Nucleus accumbens (tissue), 56 donors: ENCODE measurements at places on chromosomes 4 and X.
A peak's percentile ranks its signal among the peaks of the same experiment; 100 is the strongest.

DNA sequence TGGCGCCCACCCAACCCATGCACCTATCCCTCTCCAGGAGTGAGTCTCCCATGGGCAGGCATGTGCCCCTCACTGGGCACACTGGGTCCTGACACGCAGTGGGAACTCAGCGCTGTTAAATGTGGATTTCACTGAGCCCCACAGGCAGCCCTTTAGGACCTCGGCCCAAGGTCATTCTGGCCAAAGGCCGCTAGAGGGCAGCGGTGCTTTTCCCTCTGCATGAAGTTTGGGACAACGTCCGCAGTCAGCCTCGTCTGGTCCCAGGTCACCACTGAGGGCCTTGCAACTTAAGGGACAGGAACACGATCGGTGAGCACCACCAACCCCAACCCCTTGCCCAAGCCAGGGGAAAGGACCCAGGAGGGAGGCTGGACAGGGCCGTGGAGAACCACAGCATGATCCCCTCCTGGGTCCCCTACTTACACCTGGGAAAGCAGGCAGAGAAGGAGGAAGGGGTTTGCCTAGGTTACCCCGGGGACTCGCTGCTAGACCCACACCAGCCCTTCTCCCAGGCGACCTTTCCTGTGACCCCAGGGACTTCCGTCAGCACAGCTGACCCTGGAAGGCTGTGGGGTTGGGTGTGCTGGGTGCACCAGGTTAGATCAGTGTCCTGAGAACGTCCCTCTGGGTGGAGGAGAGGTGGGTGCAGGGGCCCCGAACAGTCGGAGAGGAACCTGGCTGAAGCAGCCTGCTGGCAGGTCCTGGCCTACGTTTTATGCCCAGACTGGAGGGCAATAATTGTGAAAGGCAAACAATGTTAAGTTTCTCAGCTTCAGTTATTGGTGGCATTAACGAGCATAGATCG is 24.0 kb downstream of the CYTL1 start:
- DNase-seq = no peak

GRCh38 chrX:71809886-71810285 is 46.7 kb downstream of the CXorf49B start:
- DNase-seq = no peak

- DNase-seq = no peak
Measured at GRCh38 chrX:79036157-79036880, 91.1 kb downstream of the P2RY10 start.

DNA sequence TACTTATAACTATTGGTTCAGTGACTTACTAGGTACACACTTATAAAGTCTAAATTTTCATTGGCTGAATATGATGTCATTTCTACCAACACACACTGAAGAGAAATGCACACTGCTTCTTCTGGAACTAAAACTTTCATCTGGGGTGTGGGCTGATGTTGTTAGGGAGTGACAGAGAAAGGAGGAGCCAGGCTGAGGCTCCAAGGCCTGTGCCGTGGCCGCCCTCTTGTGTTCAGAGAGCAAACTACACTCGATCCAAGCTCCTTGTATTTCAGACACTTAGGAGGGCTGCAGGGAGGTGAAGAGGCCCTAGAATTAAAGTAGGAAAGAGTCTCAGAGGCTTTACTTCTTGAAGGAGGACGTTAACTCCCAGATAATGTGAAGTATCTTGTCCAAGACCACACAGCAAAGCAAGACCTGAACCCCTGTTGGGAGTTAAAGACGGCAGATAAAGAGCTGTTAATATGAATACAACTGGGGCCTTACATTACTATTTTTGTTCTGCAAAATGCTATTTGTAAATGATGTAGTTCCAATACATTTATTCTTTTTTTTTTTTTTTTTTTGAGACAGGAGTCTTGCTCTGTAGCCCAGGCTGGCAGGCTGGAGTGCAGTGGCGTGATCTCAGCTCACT is 137.5 kb downstream of the AFAP1 start:
- peak; percentile 86 for DNase-seq

DNA sequence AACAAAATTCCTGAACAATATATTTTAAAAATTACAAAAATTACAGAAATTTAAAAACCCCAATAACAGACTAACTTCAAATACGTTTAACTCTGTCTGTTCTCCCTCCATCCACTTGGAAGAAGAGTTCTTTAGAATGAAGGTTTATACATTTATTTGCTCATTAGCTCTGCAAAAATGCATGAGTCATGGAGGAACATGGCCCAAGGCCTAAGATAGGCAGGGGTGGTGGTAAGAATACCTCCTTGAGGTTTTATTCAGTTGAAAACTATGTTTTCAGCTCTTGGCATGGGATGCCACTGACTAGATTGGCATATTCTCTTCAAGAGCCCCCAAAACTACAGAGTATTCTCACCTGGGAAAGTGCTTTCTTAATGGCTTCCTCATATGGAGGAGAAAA is 8.8 kb upstream of the LRRC66 start:
- DNase-seq = no peak

- no peak for DNase-seq
Measured at GRCh38 chrX:150269605-150270254, 93.4 kb upstream of the MAMLD1 start.

- no peak for DNase-seq
Measured at GRCh38 chr4:95398217-95398616, 150.6 kb downstream of the UNC5C start.

DNA sequence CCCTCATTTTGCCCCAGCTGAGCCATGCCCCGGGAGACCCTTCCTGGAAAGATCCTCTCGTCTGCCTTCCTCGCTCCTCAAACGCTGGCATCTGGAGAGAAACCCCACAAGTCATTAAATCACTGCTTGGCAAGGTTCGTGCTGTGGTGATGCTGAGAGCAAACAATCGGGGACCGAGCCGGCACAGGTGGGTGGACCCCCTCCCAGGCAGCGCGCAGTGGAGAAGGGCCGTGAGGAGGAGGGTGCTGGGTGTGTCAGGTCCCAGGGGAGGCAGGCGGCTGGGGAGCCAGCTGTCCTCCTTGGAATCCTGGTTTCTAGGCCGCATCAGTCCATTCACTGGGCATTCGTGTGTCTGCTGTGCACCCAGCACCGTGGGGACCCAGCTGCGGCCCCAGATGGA is 64.9 kb upstream of the PSAPL1 start:
- peak; percentile 23 for DNase-seq

DNA sequence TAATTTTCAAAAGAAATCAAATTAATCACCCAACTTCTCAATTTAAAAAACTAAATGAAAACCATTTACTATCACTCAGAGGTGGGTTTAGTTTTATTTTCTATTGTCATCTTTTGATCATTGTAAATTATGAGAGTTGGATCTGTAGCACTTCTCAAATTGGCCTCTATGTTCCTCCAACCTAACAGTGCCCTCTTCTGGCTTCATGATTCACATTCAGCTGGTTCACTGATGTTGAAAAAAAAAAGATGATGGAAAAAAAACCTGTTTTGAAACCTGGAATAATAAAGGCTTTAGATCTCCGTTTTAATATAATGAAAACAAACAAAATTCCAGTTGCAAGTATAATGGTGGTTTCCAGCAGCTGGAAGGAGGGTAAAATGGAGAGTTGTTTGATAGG is 2.4 kb upstream of the NBDY start:
- DNase-seq = no peak

DNA sequence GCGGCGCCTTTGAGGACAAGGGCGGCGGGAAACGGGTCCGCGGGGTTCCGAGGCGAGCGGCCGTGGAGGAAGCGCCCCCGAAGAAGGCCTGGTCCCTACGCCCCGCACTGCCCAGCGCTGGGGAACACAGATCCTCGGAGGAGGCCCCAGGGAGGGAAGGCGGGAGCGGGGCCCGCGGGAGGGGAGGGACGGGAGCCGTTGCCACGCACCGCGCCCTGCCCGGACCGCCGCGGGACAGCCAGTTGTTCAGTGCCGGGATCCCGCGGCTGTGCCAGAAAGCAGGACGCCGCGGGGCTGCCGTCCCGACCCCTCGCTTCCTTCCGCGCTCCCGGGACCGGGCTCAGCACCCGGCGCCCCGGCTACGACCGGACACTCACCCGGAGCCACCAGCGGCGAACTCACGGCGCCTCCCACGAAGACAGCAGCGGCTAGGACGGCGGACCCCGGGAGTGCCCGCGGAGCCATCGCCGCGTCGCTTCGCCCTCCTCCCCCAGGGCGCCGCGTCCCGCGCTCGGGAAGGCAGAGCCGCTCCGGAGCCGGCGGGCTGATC is 278 bp downstream of the RELL1 start:
- DNase-seq = no peak

DNA sequence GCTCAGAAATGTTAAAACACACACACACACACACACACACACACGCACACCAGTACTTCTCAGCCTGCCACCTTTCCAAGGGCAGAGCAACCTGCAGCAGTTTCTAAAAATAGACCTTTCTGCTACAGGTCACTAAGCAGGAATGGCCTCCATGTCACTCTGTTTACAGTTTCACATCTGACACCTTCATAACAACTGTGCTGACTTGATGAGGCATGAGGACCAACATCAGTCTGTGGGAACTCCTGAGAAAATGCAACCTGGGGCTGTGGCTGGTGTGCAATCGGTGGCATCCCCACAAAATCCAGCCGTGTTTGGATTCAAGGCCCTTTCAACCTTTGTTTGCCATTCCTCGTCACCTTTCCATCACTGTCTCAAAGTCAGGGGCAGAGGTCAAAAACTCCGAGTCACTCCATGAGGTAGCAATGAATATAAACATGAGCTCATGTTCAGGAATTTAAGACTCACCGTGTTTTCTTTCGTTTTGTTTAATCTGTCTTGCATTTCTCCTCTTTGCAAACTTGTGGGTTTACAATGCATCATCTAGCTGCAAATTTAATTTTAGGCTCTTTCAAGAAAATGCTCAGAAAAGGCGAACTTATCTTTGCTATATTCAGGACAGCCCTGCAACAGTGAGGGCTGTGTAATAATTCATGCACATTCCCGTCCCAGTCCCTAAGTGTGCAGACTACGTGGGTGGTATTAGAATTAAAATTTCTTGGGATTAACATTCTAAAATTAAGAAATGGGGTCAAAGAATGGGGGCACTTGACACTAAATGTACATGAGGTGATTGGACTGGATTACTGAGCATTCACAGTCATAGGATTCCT is 135.3 kb downstream of the SHROOM3 start:
- no peak for DNase-seq

GRCh38 chr4:140807491-140808252 is 51.5 kb upstream of the TBC1D9 start:
- DNase-seq = no peak

GRCh38 chr4:67580577-67580976 is 22.1 kb downstream of the STAP1 start:
- no peak for DNase-seq

DNA sequence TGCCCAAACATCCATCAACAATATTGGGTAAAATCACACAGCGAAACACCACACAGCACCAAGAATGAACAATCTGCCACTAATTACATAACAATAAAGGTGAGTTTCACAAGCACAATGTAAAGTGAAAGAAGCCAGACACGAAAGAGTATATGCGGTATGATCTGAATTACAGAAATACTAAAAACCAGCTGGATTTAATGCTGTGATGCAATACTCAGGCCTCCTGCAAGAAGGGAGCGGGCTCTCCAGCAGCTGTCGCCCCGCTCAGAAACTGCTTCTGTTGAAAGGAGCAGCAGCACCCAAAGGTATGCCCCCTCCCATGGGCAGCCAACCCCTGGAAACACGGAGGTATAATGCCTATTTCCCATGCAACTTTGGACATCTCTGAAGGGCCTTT is 77.0 kb downstream of the PAPSS1 start:
- no peak for DNase-seq

DNA sequence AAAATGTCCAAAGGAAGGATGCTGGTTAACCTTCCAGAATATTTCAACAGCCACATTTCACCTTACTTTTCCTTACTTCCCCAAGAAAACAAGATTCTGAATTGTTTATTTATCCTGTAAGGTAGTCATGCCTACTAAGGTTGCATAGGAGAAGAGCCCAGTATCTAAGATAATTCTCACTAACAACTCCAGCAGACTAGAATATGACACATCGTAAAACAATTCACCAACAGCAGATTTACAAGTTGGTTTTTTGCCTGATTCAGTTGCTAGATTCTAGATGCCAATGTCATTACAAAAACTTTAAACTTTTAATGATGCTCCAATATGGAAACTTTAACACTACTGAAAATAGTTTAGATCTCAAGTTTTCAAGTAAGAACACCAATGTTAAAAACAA is 176.4 kb downstream of the IL13RA2 start:
- no peak for DNase-seq

DNA sequence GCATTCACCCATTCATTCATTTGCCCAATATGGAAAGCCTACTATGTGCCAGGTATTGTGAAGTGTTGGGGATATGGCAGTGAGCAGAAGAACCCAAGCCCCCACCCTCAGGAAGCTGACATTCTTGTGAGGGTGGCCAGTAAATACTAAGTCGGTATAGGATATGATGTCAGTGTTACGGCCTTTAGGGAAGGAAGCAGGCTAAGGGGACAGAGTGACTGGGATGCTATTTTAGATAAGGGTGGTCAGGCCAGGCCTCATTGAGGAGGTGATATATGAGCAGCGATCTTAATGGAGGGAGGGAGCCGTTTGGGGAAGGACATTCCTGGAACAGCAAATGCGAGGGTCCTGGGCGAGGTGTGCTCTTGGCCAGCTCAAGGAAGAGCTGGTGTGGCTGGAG is 2.0 kb downstream of the ATP6AP1 start:
- DNase-seq = no peak

- peak; percentile 1 for DNase-seq
Measured at GRCh38 chr4:101977076-101977475, 186.5 kb downstream of the BANK1 start.

DNA sequence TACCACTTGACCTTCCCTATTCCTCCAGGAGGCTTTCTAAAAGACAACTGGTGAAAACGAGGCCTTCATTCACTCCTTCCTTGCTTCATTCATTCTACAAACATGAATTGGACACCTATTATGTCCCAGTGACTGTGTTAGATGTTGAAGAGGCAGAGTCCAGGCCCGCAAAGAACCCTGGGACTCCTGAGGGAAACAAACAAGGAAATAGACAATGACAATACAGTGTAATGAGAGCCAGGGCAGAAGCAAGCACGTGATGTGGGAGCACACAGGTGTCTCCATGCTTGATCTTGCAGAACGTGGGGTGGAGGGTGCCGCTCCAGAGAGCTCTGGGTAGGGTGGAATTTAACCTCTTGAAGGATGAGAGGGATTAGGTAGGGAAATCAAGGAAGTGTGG is 137.6 kb upstream of the KLF3 start:
- no peak for DNase-seq

- no peak for DNase-seq
Measured at GRCh38 chrX:113906168-113906567, 677.7 kb upstream of the HTR2C start.

DNA sequence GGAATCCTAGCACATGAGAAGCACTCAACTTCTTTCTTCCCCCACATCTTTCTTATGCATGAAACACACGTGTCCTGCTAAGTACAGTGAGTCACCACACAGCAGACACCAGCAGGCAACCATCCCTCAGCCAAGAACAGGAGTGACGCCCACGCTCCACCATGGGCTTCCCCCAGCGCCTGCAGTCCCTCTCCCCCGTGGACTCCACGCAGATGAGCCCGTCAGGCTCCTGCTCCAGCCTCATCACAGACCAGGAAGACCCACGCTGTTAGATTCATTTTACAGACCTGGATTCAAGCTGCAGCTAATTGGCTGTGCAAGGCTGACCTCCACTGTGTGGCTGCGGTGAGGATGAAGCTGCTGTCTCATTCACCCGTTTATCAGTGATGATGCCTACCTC is 16.7 kb downstream of the HMX1 start:
- DNase-seq = no peak

GRCh38 chr4:176306837-176307665 is 12.7 kb upstream of the SPCS3 start:
- no peak for DNase-seq
